HuH-7.5 (cell line): ENCODE measurements at places on chromosomes 16 and 17.

GRCh38 chr16:10408824-10409381, 23.0 kb downstream of the ATF7IP2 start:
- no peak for DNase-seq

GRCh38 chr17:75576661-75577060, 10.9 kb upstream of the MYO15B start:
- no peak for DNase-seq

DNA sequence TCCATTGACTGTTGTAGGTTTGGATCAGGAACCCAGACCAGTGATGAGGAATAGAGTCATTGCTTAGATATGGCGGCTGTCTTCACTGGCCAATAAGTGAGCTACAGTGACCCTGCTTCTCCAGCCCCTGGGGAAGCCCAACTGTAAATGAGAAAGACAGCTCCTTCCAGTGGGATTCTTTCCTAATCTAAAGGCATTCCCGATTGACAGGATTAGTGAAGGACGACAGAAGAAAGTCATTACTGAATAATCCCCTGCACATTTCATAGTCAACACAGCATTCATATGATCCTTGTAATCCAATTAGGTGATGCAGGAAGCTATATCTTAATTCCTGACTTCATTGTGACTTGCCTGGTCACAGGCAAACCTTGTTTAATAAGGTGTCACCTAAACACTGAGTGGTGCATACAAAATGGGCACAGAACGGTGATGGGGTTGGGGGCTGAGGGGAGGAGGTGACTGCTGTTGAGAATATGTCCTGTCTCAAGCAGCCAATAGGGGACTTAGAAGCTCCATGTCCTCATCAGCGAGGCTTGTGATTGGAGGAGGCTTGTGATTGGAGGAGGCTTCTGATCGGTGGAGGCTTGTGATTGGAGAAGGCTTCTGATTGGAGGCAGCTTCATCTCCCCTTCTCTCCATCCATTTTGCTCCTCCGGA, 242.6 kb downstream of the XYLT1 start:
- DNase-seq: no peak

GRCh38 chr17:61662741-61663140, 71.7 kb upstream of the NACA2 start:
- no peak for DNase-seq

- no peak for DNase-seq
Observed at GRCh38 chr17:4710693-4711634, 532 bp downstream of the ARRB2 start.

GRCh38 chr16:53022374-53022773, 30.3 kb downstream of the CHD9NB start:
- DNase-seq: peak; percentile 25

- DNase-seq: peak; percentile 75
Observed at GRCh38 chr17:38613981-38614779, 8.4 kb upstream of the SRCIN1 start.

- no peak for DNase-seq
Observed at GRCh38 chr17:47257651-47258339, 4.2 kb downstream of the ITGB3 start.
